ENCODE measurements at places on chromosomes 2 and 18.

DNA sequence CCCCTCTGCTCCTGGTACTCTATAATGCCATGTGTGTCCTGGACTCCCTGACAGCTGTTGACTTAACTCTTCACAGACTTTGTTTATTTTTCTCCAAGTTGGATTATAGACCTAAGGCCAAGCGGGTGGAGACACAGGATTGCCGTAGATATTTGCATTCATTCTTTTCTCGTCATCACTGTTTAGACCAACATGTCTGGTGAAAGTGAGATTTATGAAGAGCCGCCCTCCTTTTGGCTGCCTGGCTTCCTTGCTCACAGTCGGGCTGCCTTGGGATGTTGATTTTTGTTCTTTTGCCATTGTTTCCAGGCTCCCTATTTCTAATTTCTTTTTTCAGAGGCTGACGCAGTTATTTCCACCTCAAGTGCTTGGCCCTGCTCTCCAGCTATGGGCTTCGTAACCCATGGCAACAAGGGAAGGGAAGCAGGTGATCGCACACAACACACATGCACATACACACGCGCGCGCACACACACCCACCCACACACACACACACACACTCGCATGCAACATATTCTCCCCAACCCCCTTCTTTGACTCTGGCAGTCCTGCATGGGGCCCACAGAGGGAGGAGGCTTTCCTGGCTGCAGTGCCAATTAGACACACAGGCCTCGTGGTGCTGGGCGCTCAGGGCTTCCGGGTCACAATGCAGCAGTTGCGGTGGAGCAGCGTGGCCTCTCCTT, 296.5 kb downstream of the MTX2 start:
- no peak for DNase-seq

DNA sequence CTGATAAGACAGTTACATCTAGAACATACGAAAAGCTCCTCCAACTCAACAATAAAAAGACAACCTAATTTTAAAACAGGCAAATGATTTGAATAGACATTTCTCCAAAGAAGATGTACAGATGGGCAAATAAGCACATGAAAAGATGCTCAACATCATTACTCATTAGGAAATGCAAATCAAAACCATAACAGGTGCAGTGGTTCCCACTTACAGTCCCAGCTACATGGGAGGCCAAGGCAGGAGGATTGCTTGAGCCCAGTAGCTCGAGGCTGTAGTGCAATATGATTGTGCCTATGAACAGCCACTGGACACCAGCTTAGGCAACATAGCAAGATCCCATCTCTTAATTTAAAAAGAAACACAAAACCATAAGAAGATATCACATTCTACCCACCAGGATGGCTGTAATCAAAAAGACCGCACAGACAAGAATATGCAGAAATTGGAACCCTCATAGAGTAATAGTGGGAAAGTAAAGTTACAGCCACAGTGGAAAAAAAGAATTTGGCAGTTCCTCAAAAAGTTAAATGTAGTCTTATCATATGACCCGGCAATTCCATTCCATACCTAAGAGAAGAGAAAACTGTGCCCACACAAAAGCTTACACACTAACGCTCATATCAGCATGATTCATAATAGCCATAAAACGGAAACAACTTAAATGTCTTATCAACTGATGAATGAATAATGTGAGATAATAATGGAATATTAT, 30.5 kb upstream of the ARMC9 start:
- DNase-seq, result no peak

DNA sequence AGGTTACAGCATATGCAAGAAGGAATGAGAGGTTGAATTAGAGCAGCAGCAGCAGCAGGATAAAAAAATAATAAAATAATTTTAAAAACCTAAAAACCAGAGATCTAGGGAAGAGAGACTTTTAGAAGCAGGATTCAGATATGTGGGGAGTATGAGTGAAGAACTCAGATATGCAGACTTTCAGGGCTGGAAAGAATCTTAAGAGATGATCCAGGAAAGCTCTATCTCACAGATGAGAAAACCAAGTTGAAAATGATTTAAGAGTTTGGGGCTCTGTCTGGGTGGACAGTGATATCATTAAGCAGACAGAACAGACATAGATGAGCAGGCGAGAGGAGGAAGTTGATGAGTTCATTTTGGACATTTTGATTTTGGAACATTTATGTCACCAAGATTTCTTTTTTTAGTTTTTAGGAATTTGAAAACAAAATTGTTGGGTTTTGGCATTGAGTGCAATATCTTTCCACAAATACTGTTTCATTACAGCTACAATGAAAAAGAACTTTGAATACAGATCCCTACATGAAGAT, 31.8 kb downstream of the BCL2 start:
- DNase-seq, result no peak

DNA sequence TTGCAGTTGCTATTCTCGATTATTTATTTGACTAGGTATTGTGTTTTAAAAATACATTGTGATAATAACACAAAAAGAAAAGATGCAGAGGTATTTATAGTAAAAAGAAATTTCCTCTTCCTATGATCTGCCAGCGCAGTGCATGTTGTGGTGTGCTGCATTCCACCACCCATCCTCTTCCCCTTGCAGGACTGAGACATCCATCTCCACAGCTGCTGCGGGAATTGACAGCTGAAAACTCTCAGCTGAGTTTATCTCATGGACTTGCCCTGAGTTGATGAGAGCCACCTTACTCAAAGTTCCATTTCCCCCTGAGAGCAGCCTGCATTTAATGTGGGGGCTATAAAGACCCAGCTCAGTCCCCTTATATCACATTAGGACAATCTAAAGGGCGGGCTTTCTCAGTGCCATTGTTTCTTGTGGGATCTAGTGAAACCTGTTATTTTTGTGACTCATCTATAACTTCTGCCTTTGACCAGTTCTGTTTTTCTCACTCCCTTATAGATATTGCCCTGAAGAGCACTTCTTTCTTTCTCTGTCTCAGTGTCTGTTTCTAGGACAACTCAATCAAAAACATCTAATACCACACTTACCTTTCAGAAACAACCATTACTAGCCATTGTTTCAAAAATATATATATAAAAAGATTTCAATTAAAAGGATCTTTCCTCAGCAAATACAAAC, 698.5 kb downstream of the NR4A2 start:
- DNase-seq, result no peak

DNA sequence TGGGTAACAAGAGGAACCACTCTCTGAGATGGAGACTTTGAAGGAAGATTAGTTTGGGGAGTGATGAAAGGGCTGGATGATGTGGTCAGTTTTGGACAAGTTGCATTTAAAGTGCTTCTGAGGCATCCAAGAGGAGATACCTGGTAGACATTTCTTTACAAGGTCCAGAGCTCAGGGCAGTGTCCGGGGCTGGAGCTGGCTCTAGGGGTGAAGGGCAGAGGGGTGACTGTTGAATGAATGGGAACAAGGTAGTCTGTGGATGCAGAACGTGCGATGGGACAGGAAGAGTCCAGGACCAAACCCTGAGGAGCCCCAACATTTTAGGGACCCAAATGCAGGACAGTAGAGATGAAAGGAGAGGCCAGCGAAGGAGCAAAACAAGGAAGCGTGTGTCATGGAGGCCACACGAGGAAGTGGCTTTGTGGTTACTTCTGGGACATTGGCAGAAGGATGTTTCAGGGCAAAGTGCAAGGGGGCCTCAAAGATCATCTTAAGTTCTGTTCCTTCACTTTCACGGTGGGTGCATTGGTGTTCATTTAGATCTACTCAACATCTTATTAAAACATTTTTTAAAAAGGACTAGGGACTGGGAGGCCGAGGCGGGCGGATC, 13.6 kb upstream of the GPR35 start:
- no peak for DNase-seq

DNA sequence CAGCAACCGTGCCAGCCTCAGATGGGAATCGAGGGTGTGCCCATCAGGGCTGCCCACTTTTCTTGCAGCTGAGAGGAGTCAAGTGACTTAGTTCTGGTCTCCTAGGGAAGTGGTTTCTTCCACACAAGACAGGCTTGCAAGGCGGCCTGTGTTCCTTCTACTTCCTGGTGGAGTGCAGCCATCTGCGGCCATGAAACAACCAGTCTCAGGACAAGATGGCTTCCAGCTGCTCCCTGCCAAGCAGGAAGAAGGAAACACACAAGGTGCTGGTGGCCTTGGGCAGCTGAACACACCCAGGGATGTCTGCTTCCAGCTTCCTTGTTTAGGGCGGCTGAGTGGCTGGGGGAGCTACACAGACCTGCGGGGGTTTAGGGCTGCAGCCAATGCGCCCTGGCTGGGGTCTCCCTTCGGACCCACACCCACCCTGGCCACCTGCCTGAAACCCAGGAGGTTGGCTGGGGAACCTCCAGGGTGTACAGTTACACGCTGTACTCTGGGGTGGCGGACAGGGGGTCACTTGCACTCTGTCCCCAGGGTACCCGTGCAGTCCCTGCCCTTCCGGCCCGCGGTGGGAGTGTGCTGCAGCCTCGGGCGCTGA, 34.7 kb downstream of the PTPN18 start:
- no peak for DNase-seq
